ENCODE measurements at places on chromosomes 4 and X.

- DNase-seq = peak; percentile 13
Measured at GRCh38 chr4:12633053-12633651, 851.0 kb downstream of the RAB28 start.

- DNase-seq = no peak
Measured at GRCh38 chrX:7316280-7316679, 168.3 kb upstream of the PUDP start.

DNA sequence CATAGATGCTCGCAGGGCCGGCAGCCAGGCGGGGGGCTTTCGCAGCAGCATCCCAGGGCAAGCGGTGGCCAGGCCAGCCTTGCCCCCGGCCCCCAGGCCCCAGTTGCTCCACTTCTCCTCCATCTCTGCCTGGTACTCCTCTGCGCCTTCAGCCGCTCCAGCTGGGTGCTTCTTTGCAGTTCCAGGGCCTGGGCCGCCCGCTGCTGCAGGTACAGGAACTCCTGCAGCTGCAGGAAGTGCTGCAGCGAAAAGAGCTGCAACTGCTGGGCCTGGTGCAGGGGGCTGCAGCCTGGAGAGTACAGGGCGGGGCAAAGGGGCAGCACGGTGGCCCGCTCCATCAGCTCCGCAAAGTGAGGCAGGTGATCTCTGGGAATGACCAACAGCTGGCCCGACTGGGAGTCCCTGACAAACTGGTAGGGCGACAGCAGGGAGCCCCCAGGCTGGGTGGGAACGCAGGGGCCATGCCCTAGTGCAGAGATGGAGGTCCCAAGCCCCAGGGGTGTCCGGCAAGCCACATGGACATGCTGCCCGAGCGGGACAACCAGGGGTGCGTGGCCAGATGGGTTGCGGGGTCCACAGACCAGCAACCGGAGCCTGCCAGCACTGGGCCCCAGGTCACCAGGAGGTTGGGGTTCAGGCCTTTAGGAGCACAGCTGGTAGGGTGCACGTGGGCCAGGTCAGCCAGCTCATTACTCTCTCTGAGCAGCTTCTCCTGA, 75.9 kb upstream of the UCP1 start:
- no peak for DNase-seq

DNA sequence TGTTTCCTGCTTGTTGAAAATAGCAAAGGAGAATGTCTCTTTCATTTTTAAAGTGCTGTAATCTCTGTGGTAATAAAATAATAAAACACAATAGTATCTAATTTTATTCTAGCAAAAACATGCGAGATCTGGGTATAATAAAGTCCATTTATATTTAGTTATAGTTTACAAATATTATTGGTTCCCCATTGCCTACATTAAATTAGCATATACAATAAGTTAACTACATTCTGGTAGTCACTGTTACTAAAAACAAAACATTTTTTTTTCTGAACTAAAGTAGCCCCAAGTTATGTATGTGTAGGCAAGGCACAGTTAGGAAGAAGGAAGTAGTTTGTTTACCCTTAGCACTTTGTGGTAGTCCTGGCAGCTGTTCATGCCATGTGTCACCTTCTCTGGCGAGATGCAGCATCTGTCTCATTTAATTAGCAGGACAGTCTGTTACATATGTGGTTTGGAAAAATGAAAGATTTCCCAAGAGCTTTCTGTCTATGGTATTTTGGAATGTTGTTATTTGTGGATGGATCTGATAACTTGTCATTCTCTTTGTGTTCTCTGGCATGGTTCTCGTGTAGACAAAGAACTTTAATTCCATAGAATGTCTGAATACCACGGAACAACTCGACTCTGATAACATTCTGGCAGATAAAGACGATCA, 231.3 kb upstream of the PITX2 start:
- no peak for DNase-seq

GRCh38 chr4:11698846-11699590, 270.3 kb upstream of the HS3ST1 start:
- no peak for DNase-seq

GRCh38 chr4:8706216-8707044, 113.9 kb downstream of the CPZ start:
- no peak for DNase-seq

DNA sequence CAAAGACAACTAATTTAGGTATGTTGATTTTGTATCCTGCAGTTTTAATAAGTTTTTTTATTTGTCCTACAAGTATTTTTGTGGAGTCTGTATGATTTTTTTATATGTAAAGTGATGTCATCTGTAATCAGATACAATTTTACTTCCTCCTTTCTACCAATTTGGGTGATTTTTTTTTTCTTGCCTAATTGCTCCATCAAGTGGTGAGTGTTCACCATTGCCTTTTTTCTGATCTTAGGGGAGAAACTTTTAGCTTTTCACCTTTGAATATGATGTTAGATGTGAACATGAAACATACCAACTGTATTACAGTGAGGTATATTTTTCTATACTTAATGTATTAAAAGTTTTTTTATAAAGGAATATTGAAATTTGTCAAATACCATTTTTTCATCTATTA, 362.3 kb downstream of the PABPC4L start:
- DNase-seq = no peak

GRCh38 chr4:155607481-155607880, 59.2 kb upstream of the GUCY1A1 start:
- DNase-seq = no peak

- DNase-seq = no peak
Measured at GRCh38 chrX:13923289-13923688, 106.4 kb upstream of the GPM6B start.

DNA sequence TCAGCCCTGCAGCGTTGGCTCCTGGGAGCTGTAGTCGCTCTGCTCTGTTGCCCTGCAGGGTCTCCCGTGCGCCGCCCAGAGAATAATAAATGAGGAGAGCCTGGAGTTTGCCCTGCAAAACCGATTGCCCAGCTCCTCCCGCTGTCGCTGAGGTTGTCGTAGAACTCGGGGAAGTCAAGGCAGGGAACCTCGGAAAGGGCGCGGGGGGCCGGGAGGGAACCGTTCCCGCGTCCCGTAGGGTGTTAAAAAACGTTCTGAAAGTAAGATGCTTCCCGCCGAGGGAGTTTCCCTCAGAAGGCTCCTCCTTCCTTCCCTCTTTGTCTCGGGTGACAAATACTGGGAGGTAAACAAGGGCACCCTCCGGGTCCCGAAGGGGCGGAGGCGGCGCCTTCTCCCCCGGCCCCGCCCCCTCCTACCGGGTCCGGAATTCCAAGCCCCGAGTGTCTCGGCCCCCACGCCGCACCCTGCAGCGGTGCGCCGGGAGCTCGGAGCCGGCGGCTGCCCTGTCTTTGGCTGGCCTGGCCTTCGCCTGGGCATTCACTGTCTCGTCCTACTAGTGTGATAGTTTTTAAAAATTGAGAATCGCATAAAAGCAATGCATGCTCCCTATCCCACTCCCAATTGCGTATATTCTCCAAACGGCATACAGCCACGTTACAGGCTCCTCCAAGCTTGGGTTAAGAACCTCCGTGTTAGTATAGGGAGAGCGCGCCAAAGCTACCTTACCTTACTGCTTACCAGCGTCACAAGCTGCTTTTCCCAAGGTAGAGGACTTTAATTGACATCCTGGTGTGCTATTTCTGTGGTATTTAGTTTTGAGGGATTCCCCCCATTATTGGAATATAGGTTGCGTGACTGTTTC, 964 bp upstream of the HMGB2 start:
- DNase-seq = peak; percentile 80

GRCh38 chr4:19438233-19438632, 813.5 kb upstream of the SLIT2 start:
- DNase-seq = no peak

DNA sequence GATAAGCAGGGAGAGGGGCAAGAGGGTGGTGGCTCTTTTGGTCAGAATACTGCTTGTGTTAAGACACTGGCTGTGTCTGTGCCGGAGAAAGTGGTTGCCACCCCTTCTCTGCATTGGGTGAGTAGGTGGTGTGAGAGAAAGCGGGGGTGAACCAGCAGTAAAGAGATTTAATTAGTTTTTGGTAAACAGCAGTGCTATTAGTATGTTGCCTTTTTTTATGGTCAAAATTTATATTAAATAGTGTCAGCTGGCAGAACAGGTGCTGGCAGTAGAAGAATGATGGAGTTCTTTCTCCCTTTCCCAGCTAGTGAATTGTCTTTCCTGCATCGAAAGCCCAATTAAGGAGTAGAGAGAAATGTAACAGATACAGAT, 181.6 kb downstream of the LARP7 start:
- DNase-seq = no peak

GRCh38 chrX:38124000-38124399, 96.7 kb downstream of the SRPX start:
- no peak for DNase-seq

GRCh38 chr4:2570551-2571222, 34.2 kb downstream of the FAM193A start:
- DNase-seq = peak; percentile 23

DNA sequence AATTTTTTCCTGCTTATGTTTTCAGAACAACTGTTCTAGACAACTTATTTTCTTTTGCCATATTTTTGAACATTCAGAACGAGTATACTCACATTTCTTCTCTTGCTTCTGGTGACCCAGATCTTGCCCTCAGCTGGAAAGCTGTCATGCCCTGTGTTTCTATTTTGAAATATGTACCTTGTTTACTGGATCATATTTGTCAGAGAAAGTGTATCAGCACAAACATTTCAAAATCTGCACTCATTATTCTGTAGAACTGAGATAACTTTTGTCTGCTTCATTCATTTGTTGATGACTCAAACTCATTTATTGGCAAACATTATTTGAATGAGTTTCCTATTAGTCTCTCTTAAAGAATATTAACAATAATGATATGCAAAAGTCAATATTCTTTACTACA, 46.2 kb upstream of the FAM9A start:
- no peak for DNase-seq

DNA sequence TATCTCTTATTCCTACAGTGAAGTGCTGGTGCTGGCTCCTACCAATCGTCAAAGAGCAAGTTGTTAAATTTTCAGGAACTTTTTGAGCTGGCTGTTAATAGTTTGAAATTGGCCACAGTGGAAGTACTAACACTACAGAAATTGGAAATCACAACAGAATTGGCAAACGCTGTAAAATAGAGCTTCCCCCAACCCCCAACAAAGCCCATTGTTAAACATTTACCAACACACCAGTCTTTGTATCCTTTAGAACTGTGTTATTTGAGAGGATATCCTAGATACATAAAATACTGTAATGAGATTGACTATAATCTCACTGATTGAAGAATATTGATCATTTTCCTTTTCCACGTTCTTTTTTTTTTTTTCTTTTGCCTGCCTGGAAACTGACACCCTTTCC, 37.4 kb downstream of the FAM241A start:
- DNase-seq = no peak

- DNase-seq = no peak
Measured at GRCh38 chr4:152138451-152138850, 377.6 kb upstream of the GATB start.

GRCh38 chr4:83151651-83152050, 37.1 kb upstream of the PLAC8 start:
- no peak for DNase-seq

DNA sequence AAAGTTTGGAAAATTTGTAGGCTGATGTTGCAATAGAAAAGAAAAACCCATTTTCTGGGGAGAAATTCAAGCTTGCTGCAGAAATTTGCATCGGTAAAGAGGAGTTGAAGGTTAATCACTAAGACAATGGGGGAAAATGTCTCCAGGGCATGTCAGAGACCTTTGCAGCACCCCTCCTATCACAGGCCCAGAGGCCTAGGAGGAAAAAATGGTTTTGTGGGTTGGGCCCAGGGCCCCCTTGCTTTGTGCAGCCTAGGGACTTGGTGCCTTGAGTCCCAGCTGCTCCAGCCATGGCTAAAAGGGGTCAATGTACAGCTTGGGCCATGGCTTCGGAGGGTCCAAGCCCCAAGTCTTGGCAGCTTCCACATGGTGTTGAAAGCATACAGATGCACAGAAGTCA, 17.8 kb downstream of the TMSB15A start:
- DNase-seq = no peak

DNA sequence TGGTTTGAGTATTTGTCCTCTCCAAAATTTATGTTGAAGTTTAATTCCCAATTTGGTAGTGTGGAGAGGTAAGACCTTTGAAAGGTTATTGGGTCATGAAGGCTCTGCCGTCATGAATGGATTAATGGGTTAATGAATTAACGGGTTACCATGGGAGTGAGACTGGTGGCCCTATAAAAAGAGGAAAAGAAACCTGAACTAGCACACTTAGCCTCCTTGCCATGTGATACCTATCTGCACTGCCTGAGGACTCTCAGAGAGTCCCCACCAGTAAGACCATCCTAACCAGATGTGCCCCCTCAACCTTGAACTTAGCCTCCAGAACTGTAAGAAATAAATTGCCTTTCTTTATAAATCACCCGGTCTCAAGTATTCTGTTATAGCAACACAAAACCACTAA, 39.3 kb downstream of the PAGE1 start:
- no peak for DNase-seq

DNA sequence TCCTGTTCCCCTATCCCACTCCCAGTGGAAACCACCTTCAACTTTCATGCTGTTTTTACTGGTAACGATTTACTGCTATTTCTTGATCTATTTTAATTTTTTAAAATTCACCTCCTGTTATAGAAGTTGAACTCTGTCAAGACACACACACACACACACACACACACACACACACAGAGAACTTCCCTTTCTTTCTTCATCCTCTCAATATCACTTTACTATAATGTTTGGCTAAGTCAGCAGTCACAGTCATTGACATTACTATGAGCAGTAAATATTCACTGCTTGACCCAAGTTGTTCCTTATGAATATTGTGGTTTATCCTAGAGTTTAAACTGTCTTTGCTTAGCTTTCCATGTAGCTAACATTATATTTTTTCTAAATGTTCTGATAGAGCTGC, 24.0 kb upstream of the SGMS2 start:
- DNase-seq = no peak

- DNase-seq = no peak
Measured at GRCh38 chr4:163385466-163385865, 41.8 kb downstream of the NPY5R start.

- no peak for DNase-seq
Measured at GRCh38 chr4:170089274-170089667, 485 bp downstream of the AADAT start.

GRCh38 chrX:150648296-150648940, 44.8 kb upstream of the MTMR1 start:
- DNase-seq = no peak

- DNase-seq = no peak
Measured at GRCh38 chr4:26133840-26134239, 187.0 kb upstream of the RBPJ start.

DNA sequence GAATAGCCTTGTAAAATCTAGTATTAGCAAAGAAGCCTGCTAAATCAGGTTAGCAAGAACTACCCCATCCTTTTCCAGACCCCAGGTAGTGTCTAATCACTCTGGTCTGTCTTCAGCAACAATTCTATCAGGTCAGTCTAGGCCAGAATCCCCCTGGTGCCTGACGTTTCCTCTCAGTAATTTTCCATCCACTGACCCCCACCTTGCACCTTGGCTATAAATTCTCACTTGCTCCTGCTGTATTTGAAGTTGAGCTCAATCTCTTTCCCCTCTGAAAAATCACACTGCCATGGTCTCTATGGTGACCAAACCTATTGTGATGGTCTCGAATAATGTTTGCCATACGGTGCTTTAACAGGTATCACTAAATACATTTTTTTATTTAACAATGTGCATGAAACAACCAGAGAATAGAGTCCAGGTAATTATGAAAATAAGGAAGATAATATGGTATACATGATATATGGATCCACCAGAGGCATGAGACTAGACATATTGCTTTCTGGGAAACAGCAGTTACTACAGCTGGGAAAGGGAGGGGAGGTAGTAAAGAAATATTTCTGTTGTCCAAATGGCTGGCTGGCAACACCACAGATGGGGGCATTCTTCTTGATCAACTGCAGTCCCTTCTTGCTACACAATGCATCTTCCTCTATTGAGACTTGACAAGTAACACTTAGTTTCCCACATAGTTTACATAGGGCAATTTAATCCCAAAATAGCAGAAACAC, 33.8 kb downstream of the CXCL1 start:
- no peak for DNase-seq

- no peak for DNase-seq
Measured at GRCh38 chr4:6529021-6529420, 46.0 kb upstream of the MAN2B2 start.

Data from GM06990 (cell line).